ENCODE measurements at places on chromosomes 1 and 21.
A peak's percentile ranks its signal among the peaks of the same experiment; 100 is the strongest.

DNA sequence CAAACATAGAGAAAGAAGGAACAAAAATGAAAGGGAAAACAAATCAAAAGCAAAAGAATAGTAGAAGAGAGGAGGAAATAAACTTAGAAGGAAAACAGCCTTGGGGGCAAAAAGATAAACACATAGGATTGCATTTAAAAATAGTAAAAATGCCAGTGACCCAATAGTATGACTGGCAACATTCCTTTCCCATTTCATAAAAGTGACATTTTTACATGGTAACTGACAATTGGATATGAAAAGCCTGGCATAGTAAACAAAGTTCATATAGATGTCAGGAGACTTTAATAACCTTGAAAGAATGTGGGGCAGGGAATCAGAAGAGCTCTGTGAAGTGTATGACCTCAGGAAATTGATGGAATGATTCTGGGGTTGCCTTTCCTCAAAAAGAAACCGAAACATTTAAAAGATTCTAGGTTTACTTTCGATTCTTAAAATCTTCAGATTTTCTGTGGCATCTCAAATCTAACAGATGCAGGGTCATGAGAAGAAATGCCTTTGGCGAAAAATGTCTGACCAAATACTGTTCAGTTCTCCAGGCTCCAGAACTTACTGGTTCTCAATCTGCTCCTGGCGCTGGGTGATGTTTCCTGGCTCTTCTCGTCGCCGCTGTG is 33.7 kb downstream of the SPTA1 start:
- no peak for DNase-seq

DNA sequence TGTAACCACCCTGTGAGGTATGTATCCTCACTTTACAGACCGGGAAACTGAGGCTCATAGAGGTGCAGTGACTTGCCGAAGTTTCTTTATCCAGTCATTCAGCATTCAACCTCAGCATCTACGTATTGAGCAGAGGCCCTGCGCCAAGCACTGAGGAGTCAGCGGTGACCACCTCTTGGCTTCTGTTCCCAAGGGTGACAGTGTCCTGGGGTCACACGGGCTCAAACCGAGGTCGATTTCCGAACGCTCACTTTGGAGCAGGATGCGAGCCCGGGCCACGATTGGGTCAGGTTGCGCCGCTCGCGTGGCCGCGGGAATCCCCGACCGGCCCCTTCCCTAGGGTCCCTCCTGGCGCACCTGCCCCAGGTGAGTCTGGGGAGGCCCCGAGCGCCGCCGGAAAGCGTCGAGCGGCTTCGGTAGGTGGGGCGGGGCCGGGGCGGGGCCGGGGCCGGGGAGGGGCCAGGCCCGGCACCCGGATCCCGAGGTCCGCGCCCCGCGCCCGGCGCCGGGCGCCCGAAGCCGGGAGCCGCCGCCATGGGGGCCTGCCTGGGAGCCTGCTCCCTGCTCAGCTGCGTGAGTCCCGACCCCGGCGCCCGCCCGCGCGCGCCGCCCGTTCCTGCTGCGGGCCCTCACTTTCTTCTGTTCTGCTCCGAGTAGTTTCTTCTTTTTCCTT is at the start of gene SERINC2:
TSS of gene SERINC2 (plus strand) at position 482 of the 673 bp plus-strand sequence. CDS start at position 535, 53 bp downstream.
- no peak for DNase-seq

DNA sequence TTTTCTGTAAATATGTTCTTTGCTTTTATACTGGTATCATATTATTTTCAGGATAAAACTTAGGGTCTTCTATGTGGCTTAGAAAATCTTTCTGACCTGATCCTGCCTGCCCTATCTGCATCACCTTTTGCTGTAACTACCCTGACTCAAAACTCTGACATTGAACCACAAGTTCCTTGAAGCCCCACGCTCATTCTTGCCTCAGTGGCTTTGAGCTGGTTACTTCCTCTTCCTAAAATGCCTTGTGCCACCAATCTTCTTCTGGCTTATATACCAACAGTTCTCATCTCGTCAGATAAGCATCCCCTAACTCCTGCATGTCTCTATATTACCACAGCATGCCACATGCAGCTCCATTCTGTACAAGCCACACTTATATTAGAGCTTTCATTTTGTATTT is 84.5 kb upstream of the LRRC7 start:
- no peak for DNase-seq

- DNase-seq, result no peak
Observed at GRCh38 chr1:170131984-170132383, 13.8 kb upstream of the NTMT2 start.

DNA sequence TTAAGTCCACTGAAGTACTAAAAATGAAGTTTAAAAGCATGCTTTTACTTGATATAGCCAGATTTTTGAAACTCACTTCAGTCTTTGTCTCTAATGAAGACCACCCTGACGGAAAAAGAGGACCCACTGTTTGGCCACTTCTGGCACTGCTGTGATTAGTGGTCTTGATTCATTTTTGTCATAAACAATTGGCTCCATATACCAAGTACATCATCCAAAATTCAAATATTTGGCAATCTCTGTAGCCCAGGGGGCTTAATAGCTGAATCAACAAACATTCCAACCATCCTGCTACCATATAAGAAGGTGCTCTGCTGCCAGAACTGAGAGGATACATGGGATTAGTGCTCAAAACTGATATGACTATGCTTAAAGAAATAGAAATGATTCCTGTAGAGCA is 156.0 kb downstream of the COL24A1 start:
- DNase-seq, result no peak

- no peak for DNase-seq
Observed at GRCh38 chr1:194535369-194535768, 1349.0 kb upstream of the B3GALT2 start.

- DNase-seq, result no peak
Observed at GRCh38 chr1:93613898-93614297, 67.7 kb downstream of the BCAR3 start.

DNA sequence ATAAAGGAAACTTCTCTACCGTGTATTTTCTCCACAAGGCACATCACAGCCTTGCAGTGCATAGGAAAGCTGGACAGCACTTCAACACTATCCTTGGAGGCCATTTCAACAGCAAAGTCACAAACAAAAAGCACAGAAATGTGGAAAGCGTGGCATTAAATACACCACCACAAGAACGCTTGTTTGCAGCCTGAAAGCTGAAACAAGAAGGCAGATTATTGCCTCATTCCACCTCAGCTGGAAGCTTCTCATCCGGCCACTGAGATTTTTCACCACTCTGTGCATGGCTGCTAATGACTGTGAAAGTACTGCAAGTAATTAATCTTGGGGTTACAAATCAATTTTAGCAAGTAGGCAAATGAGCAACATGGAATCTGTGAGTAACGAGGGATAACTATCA is 50.9 kb upstream of the GALNT2 start:
- no peak for DNase-seq

- DNase-seq, result no peak
Observed at GRCh38 chr1:10161541-10162290, 48.7 kb upstream of the KIF1B start.

GRCh38 chr1:48181669-48182367 is 40.7 kb upstream of the SLC5A9 start:
- no peak for DNase-seq

GRCh38 chr1:156124557-156125483 is 10.3 kb downstream of the LMNA start:
- DNase-seq, result no peak

GRCh38 chr1:174682419-174683008 is 234.8 kb downstream of the GPR52 start:
- no peak for DNase-seq

- no peak for DNase-seq
Observed at GRCh38 chr21:33401630-33401992, 1.6 kb upstream of the IFNGR2 start.

GRCh38 chr21:33013626-33014025 is 12.1 kb upstream of the OLIG2 start:
- DNase-seq, result no peak

DNA sequence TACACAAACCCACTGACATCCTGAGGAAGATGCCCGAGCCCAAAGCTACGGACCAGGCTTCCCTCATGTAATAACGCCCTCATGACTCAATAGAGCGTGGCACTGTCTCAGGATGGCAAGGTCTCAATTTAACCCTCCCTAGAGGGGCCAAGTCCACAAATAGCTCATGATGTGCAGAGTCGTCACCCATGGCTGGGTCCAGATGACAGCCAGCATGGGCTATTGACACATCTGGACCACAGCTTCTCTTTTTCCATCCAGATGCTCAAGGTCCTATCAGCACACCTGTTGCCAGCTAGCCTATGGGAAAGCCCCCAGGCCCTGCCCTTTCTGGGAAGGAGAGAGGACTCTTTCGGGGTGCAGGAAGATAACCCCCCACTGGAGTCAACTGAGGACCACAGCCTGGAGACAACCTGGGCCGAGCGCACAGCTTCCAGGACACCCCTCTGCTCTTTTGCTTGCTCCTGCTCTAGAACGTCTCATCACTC is 2.8 kb downstream of the LAPTM5 start:
- no peak for DNase-seq

- peak; percentile 94 for DNase-seq
Observed at GRCh38 chr1:214957330-214958137, 125.0 kb upstream of the KCNK2 start.

DNA sequence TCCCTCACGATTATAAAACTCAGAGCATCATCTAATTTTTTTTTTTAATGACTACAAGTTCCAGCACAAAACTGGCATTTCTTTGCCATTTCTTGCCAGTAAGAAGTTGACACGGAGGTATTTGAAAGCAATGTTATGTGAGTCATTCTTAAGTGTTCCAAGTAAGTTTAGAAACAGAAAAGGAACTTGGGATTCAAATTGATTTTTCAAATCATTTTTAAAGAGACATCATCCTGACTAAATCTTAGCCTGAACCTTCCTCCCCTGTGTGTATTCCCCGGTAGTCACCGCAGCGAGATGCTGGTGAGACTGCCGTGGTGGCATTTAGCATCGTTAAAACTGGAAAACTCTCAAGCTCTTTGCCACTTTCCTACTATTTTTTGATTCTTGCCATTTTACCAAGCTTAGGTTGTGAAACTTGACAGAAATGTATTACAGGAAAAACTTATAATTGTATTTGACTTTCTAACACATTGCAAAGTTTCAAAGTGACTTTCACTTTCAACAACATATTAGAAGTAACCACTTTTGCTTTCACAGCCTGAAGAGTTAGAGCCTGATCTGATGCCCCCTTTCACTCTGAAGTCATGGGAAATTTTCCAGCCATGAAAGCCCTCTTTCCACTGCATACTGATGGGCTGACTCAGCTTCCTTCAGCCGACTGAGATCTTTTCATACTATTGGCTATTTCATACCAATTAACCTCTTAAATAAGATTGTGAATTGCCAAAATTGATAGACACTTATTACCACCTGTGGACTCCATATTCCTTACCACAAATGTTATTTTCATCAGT is 61.4 kb downstream of the OLFML2B start:
- peak; percentile 69 for DNase-seq

- no peak for DNase-seq
Observed at GRCh38 chr1:55916481-55916880, 662.9 kb downstream of the PLPP3 start.

DNA sequence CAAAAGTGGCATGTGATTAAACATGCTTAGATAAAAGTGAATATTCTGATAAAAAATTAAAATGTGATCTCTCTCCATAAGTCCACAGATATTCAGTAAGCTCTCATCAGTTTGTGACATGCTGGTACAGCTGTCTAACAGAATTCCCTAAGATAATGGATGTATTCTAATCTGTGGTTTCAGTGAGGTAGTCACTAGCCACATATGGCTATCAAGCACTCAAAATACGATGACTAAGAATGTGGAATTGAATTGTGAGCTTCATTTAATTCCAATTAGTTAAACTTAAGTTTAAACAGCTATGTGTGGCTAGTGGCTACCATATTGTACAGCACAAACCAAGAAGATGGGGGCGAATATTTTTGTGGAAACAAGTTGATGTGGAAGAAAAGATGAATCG is 4.1 kb upstream of the REG4 start:
- DNase-seq, result no peak

- no peak for DNase-seq
Observed at GRCh38 chr1:1924386-1924785, 5.3 kb upstream of the TMEM52 start.

GRCh38 chr21:42287193-42288083 is 27.8 kb downstream of the TFF3 start:
- DNase-seq, result no peak

GRCh38 chr1:48743480-48743879 is 33.2 kb downstream of the BEND5 start:
- no peak for DNase-seq

GRCh38 chr1:36008546-36009197 is 75.2 kb upstream of the TEKT2 start:
- DNase-seq, result peak; percentile 15

DNA sequence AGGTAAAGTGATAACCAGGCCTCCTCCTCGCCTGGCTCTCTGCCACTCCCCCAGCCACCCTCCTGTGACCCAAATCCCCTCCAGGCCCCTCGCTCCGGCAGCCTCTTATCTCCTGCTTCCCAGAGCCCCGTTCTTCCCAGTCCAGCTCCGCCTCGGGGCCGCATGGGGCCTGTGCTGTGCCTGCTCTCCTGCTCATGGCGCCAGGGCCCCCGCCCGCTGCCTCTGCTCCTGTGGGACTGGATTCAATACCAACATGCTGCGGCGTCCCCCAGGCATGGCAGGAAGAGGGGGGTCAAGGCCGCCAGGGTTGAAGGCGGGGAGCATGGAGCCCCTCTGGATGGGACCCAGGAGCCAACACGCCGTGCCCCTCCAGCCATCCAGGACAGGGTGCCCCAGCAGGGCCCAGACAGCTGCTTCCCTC is 213.0 kb upstream of the VAMP3 start:
- no peak for DNase-seq

DNA sequence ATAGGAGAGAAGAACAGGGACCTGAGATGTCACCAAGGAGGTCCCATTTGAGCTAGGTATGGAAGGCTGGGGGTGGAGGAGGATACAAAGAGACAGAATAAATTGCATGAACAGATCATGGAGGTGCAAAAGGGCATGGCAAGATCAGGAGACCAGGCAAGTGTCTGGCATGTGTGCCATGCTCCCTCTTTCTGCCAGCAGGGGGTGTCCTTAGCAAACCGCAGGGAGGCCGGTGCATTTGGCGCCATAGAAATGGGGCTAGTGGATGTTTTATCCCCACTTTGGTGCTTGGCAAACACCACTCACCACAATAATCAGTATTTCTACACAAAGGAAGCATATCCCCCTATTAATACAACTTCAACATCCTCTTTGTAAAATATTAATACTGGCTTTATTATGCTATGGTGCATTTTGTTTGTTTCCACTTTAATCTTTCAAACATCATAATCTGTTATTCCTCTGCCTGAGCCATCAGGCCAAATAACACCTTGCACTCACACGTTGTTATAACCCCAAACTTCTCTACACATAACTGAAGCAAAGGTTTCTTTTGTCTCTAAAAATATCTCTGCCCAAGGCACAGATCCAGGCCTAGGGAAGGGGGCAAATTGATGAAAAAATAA is 25.9 kb downstream of the S100A6 start:
- DNase-seq, result no peak

GRCh38 chr21:36535618-36536241 is 55.8 kb upstream of the CLDN14 start:
- no peak for DNase-seq

DNA sequence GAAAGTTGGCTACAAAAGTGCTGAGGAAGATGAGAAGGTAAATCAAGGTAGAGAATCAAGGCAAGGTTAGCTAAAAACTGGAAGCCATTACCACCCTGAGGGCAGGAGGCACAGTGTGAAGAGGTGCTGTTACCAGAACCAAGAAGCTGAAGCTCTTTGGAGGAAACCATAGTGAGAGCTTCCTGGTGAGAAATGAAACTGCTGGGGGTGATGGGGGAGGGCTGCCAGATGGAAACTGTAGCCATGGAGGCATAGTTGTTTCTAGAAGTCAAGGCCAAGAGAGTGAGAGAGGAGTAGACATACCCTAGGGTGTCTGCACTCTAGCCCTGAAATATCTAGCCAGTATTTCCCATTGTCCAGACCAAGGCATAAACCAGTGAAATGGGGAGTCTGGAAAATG is 28.7 kb downstream of the IFI44 start:
- no peak for DNase-seq

- DNase-seq, result no peak
Observed at GRCh38 chr1:183043872-183044854, 20.9 kb downstream of the LAMC1 start.
